ENCODE measurements at places on chromosomes 7 and 10.

DNA sequence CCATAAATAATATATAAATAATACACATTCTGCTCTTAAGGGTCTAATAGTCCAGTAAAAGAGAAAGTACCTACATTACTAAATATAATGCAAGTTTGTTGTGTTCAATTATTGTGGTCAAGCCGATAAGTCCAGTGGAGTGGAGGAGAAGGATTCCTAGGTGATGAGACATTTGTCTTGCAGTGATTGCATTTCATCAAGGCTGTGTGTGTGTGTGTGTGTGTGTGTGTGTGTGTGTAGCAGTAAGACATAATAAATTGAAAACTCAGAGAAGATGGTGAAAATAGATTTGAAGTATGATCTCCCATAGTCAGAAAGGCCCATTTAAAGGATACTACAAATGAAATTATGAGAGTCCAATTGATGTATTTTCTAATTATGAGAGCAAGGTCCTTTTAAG, 192.5 kb upstream of the SEMA3C start:
- no peak for DNase-seq

GRCh38 chr10:79202188-79203013, 133.6 kb downstream of the ZMIZ1 start:
- DNase-seq: peak; percentile 30

GRCh38 chr7:108459922-108460551, 3.8 kb upstream of the NRCAM start:
- DNase-seq: no peak

- DNase-seq: no peak
Measured at GRCh38 chr7:87216701-87217508, 2.6 kb downstream of the TMEM243 start.

GRCh38 chr7:44382459-44383265, 57.3 kb upstream of the CAMK2B start:
- DNase-seq: no peak

GRCh38 chr10:6136215-6137201, 47.7 kb downstream of the RBM17 start:
- no peak for DNase-seq

- no peak for DNase-seq
Measured at GRCh38 chr7:31126976-31127375, 74.9 kb downstream of the ADCYAP1R1 start.

DNA sequence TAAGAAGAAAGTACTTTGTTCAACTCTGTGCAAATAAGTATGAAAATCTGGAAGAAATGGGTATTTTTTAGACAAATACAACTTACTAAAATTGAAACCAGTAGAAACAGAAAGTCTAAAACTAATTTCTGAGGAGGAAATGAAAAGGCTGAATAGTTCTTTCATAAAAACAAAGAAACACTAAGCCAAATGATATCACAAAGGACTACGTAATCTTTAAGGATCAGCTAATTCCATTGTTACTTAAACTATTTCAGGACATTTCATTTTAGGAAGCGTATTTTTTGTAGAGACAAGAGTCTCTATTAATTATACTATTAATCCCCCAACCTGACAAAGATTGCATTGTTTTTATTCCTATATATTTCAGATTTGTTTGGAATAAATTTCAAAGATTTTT, 11.2 kb upstream of the CCSER2 start:
- no peak for DNase-seq

DNA sequence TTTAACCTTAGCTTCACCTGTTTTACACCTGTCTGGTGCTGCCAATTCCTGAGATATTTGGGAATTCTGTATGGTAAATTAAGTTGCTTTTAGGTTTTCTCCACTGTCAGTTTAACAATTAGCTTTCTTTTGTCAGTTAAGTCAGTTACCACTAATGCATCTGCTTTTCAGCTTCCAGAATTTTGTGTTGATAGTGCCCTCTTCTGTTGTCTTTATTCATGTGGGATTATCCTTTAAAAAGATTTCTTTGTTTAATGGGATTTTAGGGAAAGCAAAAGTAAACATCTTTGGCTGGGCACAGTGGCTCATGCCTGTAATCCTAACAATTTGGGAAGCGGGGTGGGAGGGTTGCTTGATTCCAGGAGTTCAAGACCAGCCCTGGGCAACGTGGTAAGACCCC, 8.1 kb downstream of the TFAM start:
- no peak for DNase-seq

GRCh38 chr10:110762109-110762848, 109.4 kb upstream of the PDCD4 start:
- no peak for DNase-seq

- DNase-seq: no peak
Measured at GRCh38 chr7:69994886-69995542, 396.7 kb downstream of the AUTS2 start.
